NCI-H226 (cell line): ENCODE measurements at places on chromosomes 4 and X.

GRCh38 chr4:8202108-8203051 is 3.3 kb downstream of the SH3TC1 start:
- no peak for DNase-seq

DNA sequence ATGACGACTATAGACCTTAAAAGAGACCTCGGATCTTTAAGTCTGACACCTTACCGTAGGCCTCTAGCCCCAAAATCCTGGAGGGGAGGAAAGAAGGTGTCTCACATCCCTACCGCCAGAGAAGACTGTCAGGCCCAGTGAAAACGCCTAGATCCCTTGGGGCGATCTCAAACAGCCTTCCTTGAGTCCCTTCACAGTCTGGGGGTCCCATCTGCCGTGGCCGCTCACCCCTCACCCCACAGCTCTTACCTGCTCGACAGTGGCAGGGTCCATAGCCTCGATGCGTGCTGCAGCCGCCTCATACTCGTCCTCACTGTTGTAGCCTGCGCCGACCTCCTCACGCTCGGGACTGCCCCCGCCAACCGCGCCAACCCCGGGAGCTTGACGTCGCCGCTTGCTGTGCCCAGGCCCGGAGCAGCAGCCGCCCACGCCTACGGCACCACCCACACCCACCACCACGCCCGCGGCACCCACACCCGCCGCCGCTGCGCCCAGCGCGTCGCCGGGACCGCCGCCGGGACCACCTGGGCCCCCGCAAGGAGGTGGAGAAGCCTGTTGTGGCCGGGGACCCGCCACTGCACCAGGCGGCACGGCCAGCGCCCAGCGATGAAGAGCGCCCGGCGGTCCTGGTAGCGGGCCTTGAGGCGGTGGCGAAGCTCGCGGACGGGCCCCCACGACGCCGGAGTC is 536 bp downstream of the OTUD5 start:
- DNase-seq = no peak

GRCh38 chr4:182577411-182577810 is 334.2 kb downstream of the TENM3 start:
- DNase-seq = no peak

- DNase-seq = no peak
These were observed 112.1 kb downstream of the CDKL5 start for GRCh38 chrX:18537524-18537923.

- no peak for DNase-seq
These were observed 88.0 kb upstream of the CBR4 start for GRCh38 chr4:169098054-169098497.

DNA sequence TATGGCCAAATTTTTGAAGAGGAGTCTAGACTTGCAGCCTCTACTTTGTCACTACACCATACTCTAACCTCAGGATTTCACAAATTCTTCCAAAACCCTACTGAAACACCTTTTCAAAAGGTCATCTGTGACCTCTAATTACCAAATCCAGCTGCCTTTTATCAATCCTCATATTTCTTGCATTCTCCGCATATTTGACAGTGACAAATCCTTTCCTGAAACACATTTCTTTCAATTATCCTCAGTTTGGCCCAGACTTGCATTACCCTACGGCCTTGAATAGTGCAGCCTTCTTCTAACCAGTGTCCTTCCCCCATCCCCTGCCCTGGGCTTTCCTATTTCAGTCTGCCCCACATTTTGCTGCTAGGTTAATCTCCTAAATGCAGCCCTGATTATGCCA is 25.5 kb downstream of the MID2 start:
- no peak for DNase-seq

DNA sequence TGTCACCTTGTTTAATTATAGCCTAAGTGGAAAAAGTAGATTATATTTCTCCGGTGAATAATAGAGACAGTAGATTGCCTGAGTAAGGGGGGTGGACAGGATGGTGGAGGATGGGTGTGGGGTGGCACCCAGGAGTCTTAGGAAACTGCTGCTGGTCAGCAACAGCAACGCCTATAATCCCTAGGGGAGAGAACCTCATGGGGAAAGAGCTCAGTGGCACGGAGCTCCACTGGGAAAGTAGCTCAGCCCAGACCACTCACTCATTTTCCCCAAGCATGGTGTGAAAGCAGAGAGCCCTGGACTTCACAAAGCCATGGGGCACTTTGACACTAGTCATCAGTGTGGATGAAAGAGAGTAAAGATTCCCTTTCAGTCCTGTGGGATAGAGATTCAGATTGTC is 31.1 kb downstream of the METTL14 start:
- DNase-seq = no peak

DNA sequence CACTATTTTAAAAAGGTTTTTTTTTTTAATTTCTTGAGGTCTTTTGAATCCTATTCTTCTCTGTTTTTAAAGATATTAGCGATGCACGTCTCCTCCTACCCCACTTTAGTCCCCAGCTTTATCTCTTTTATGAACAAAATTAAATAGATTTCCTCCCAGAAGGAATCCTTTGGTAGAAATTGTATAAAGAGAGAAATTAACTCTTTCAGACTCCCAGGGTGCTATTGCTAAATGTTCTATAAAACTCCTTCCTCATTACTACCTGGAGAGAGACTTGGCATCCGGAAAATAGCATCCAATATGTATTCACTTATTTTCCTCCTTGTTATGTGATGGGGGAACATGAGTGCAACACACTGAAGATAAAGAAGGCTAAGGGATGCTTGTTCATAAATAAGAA is 16.5 kb upstream of the PACRGL start:
- no peak for DNase-seq
